ENCODE measurements at places on chromosomes 7 and 10. TPM values are rescaled to one million over a fixed set of nuclear protein-coding genes. Genes with fewer than 3 reads are reported as not detected.

- no peak for DNase-seq
These were observed 112.4 kb upstream of the ADO start for GRCh38 chr10:62692085-62692484.

DNA sequence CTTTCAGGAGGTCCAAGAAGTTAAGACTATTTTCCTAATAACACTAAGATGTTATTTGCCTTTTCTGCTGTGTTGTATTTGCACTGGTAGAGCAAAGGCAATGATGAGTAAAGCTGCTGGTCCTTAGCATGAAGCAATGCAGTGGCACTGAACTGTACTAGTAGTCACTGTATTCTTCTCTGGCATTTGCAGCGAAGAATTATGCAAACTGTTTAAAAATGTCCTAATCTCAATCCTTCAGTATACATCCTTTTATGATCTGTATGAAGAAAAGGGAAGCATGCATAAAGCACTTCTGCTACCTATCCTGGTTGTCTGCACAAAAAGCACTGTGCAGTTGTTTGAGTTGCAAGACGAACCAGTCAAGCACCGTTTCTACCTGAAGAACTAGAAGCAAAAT, 20.4 kb downstream of the IGF2BP3 start:
- no peak for DNase-seq

- no peak for DNase-seq
These were observed 48.8 kb downstream of the GOLGA7B start for GRCh38 chr10:97898429-97898828.

The TMEM213 gene
- total RNA-seq = not detected

GRCh38 chr10:26550774-26551526, 112.8 kb downstream of the APBB1IP start:
- DNase-seq = no peak

- DNase-seq = no peak
These were observed 243.0 kb upstream of the MKI67 start for GRCh38 chr10:128369101-128369650.

- DNase-seq = no peak
These were observed 406.6 kb downstream of the HTR7 start for GRCh38 chr10:90451283-90451682.

DNA sequence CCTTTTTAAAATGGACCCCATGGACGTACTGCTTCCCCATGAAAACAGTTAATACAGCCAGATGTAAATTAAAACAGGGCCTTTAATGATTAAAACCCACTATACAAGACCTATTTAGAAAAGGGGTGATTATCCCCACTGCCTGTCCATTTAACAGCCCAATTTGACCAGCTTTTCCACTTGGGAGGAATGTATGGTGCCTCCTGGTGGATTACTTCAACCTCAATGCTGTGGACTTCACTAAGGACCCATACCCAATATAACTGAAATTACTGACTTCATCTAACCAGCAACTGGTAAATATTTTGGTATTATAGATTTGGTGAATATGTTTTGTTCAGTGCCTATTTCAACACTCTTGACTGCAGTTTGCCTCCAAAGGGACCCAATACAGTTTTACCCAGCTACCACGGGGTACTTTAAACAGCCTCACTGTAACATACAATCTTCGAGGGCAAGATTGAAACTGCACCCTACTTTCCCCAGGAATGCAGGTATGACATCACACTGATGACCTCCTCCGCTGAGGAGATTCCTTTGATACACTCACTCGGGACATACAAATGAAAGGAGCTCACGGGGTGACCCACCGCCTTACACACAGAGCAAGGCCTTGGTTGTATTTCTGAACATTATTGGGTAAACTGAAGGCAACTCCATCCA, 192.8 kb downstream of the DNAJC1 start:
- DNase-seq = no peak
